Myocyte (in vitro differentiated cells): ENCODE measurements at places on chromosomes 6 and 20. TPM values are rescaled to one million over a fixed set of nuclear protein-coding genes. Genes with fewer than 3 reads are reported as not detected.
A peak's percentile ranks its signal among the peaks of the same experiment; 100 is the strongest.

DNA sequence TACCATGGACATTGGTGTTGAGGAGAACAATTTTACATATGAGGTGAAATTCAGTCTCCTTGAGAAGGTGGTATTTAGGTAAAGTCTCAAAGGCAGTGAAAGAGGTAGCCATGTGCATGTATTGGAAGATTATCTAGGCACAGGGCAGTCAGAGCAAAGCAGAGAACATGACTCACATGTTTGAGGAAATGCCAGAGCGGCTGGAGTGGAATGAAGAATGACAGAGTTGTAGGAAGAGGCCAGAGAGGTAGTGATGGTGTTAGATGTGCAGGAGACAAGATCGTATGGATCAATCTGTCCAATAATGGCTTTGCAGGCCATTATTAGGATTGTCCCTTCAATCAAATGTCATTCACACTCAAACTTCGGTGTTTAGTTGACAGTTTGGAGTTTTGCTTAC, 449.4 kb upstream of the PTCHD4 start:
- DNase-seq = peak; percentile 30

DNA sequence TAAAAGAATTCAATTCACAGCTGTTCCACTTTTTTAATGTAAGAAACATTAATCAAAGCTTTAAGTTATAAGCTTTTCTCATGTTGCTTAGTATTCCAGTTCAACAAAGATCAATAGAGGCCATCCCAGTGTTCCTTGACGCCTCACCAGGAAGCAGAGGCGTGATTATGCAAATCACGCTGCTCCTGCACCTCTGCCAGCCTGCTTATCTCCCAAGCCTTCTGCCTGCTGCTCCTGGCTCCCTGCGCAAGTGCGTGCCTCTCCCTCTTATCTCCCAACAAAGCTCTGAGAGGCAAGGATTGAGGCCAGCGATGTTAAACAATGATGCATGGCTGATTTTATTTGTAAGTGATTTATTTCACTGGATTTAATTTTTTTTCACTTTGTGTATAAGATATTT, 42.8 kb downstream of the INSM1 start:
- no peak for DNase-seq

DNA sequence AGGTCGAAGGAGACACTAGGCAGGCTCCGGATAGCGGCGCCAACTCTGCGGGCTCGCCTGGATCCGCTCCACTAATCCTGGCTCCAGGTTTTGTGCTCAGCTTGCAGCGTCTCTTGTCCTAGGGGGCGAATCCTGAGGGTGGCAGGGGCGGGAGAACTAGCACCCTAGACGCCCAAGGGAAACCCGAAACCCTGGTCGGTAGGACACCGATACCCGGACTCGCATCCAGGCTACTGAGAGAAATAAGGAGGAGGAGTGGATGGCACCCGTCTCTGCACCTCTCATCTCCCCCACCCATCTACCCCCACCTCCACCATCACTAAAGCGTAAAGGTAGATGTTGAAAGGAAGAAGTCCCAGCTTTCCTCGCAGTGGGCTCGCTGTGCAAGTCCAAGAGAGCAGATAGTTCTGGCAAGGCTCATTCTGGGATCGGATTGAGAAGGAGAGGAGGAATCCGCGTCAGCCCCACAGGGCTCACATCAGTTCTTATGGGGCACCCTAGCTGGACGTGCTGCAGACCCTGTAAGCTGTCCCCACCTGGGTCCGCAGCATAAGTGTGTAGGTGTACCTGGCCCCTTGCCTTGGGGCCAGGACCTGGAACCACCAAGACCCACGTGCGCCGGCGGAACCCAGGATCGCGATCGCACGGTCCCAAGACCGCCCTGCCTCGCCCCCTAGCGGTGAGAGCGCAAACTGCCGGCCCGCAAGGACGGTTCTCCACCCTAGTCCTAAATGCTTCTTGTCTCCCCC, 6.9 kb downstream of the SLC32A1 start:
- DNase-seq = peak; percentile 47

GRCh38 chr20:18252597-18253451, 35.5 kb upstream of the ZNF133 start:
- DNase-seq = no peak

The SMPD2 gene
- 4.6 and 5.3 TPM in 2 replicates for total RNA-seq

DNA sequence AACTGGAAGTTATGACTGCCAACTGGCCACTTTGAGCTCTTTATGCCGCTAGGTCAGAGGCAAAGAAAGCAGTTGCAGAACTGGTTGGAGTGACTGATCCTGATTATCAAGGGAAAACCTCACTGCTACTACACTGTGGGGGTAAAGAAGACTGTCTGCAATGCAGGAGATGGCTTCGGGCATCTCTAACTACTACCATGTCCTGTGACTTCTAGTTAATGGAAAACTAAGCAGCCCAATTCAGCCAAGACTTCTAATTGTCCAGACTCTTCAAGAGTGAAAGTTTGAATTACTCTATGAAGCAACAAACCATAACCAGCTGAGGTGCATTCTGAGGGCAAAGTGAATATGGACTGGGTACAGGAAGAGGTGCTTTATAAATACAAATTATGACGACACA, 773.6 kb upstream of the SLC35B3 start:
- no peak for DNase-seq

- no peak for DNase-seq
Measured at GRCh38 chr6:148199584-148199983, 143.1 kb upstream of the SASH1 start.

DNA sequence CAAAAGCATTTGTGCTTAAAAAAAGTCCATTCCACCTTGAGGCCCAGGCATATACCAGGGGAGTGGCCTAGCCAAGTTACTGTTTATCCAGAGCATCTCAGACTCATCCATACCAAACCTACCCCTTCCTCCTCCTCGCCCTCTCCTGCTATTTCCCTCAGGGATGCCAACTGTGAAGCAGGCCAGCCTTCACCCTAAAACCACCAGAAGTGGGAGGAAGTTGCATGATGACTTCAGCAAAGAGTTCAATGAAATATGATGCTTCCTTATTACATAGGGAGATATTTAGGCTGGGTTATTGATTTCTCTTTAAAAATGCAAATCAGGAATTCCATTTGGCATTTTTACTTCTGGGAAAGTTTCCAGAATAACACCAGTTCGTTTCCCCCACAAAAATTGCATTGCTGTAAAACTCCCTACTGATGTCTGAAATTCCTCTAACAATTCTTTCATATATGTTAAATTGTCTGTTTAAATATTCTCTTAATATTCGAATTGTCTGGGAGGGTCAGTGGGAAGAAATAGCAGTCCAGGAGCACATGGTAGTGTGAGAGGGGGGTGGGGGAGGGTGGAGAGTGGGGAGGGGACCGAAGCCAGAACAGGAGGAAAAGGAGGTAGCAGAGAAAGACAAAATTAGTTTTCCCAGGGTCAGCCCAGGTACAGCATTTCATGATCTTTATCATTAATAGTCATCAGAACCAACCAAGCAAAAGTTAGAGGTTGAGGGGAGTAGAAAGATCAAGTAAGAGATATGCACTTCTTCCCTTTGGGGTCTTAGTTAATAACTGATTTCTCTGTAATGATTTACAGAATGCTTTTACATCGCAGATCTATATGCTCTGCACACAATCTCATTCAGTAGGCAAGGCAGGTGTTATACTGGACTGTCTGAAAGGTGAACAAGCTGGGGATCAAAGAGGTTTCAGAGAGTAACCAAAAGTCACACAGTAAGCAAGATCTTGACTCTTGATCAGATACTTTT, 1.7 kb upstream of the TCP11 start:
- peak; percentile 31 for DNase-seq

- no peak for DNase-seq
Measured at GRCh38 chr6:16783952-16784565, 22.8 kb upstream of the ATXN1 start.

The TRIM40 gene
- not detected in 2 replicates for total RNA-seq

GRCh38 chr6:83976037-83976755, 57.4 kb upstream of the MRAP2 start:
- DNase-seq = no peak

GRCh38 chr6:169000022-169000421, 253.6 kb downstream of the THBS2 start:
- DNase-seq = no peak

- DNase-seq = peak; percentile 49
Measured at GRCh38 chr6:48136856-48137255, 25.9 kb upstream of the PTCHD4 start.

The PCSK2 gene
- total RNA-seq = 0.35 TPM in 1 of 2 replicates, not detected in the other

The COMMD7 gene
- total RNA-seq = 28.1 and 32.5 TPM in 2 replicates

The BANF2 gene
- total RNA-seq = not detected in 2 replicates

DNA sequence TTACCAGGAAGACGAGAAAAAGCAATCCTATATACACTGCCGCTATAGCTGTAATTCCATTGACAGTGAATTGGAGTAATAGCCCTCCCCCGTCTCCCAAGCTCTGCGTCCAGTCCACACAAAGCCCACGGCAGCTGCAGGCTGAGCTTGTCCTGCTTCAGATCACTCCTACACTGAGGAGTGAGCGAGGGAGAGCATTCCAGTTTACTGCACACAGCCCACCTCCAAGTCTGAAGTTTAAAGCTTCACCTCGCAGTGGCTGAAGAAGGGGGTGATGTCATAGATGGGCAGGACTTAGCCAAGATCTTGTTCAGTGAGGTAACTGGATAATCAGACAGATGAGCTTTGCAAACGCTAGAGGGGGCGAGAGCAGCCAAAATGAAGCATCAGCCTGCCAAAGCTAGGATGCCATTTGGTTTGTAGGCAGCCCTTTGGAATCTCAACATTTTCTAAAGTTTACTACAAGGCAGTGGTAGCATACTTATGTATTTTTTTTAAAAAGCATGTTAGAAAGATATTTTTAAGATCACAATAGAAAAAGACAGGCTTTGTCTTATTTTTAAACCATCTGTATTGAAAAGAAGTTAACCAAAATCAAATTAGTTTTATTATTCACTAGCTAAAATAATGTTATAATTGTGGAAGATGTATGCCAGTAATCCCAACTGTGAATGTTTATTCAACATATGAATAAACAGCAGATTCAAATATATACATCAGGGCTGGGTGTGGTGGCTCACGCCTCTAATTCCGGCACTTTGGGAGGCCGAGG, at the start of gene FLRT3:
Gene FLRT3, minus strand, starts transcription at position 213 of the 772 bp plus-strand sequence. CDS start 10,106 bp downstream, outside the sequence.
- DNase-seq = peak; percentile 96

- no peak for DNase-seq
Measured at GRCh38 chr20:57688295-57688694, 21.5 kb downstream of the PMEPA1 start.

- no peak for DNase-seq
Measured at GRCh38 chr6:105058316-105058715, 101.4 kb downstream of the LIN28B start.

- peak; percentile 92 for DNase-seq
Measured at GRCh38 chr20:47258745-47259695, 97.5 kb downstream of the ZMYND8 start.

- no peak for DNase-seq
Measured at GRCh38 chr6:141866731-141867497, 265.8 kb upstream of the GJE1 start.

DNA sequence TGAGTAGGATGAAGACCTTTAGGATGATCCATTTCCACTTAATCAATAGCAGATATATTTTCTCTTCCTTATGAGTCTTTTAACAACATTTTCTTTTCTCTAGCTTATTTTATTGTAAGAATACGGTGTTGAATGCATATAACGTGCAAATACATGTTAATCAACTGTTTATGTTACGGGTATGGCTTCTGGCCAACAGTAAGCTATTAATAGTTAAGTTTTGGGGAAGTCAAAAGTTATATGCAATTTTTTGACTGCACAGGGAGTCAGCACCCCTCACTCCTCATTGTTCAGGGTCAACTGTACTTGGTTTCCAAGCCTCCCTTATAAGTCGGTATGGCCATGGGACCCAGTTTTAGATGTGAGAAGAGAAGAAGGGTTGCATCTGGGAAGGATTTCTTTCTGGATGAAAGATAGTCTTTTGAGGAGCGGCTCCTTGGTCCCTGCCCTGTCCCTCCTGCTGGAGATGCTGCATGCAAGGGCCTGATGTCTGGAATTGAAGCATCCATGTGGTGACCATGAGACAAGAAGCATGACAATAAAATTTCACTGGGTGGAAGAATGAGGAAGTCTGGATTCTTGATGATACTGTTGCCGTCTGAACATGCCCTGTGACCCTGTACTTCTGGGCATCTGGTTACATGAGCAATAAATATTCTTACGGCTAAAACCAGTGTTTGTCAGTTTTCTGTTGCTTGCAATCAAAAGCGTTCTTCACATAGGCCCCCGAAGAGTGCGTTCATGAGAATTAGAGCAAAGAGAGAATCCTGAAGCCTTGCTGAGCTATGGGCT, 194.7 kb upstream of the PMEPA1 start:
- DNase-seq = no peak

DNA sequence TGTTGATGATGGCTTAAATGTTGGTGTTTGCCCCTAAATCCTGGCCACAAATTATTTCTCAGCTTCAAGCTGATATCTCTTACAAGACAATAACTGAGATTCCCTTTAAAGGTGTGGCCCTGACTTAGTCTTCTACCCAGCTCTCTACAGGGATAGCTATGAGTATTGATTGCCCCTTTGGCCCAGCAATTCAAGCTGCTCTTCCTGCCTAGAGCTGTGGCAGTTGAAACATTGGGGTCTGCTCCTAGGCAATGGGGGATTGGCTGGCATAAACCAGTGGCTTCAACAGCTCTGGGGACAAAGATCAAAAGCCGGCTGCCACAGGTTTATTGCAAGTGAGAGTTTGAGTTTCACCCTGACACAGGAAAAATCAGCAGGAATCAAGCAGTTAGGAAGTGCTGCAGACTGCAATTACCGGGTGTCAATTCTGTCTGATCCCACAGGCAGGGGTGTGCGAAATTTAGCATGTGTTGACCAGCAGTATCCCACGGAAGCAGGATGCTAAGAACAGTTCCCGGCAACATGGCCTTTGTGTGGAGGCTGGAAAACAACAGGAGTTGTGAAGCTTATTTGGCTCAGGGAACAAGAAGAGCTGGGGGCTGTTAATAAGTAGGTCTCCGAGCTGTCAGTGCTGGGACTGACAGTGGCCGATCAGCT, 66.2 kb upstream of the IYD start:
- no peak for DNase-seq

- DNase-seq = no peak
Measured at GRCh38 chr6:156905801-156906200, 128.6 kb downstream of the ARID1B start.

GRCh38 chr6:150343434-150343833, 25.4 kb upstream of the IYD start:
- no peak for DNase-seq

DNA sequence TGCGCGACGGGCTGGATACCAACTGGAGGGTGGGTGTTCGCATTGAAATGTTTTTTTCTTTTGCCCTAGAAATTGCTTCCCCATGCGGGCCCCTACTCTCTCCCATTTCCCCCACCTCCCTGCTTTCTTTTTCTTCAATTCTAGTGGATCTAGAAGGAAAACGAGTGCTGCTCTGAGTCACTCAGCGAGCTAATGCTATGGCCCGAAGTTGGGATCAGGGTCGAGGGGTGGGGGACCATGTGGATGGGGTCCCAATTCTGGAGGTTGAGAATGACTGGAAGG, 71.5 kb downstream of the SOX4 start:
- no peak for DNase-seq

DNA sequence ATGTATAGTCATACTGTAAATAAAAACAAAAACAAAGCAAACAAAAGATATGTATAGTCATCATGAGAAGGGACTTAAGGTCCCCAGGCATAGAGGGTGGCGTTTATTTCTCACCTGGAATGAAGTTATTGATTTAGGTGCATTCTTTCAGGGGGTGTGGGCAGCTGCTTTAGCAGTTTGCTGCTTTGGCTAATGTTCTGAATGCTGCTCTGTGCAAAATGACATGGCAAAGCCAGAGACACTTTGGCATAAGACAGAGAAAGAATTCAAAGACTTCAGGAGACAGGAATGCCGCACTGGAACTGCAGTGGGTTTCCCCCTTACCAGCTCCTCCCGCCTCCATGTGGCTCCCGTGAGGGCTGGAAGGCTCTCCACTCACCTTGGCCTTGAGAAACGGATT, 36.4 kb upstream of the NELFCD start:
- no peak for DNase-seq

The BCLAF1 gene
- 95.0 and 135 TPM in 2 replicates for total RNA-seq

- no peak for DNase-seq
Measured at GRCh38 chr6:142008781-142009180, 123.9 kb upstream of the GJE1 start.
